ENCODE measurements at places on chromosomes 2 and 18.

DNA sequence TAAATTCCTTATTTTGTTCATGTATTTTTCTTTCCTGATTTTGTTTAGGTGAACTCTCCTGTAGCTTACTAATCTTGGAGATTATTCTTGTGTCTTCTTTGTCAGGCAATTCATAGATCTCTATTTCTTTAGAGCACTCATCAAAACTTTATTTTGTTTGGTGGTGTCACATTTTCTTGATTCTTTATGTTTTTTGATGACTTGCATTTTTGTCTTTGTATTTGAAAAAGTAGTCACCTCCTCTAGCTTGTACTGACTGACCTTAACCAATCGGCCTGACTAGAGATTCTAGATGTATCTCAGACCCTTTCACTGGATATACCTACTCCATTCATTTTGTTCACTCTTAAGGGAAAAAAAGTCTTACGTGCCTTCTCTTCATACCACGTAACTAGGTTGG lies 986.3 kb upstream of the LRRTM1 start:
- DNase-seq = no peak

GRCh38 chr2:200127848-200128247 lies 172.5 kb downstream of the MAIP1 start:
- no peak for DNase-seq

DNA sequence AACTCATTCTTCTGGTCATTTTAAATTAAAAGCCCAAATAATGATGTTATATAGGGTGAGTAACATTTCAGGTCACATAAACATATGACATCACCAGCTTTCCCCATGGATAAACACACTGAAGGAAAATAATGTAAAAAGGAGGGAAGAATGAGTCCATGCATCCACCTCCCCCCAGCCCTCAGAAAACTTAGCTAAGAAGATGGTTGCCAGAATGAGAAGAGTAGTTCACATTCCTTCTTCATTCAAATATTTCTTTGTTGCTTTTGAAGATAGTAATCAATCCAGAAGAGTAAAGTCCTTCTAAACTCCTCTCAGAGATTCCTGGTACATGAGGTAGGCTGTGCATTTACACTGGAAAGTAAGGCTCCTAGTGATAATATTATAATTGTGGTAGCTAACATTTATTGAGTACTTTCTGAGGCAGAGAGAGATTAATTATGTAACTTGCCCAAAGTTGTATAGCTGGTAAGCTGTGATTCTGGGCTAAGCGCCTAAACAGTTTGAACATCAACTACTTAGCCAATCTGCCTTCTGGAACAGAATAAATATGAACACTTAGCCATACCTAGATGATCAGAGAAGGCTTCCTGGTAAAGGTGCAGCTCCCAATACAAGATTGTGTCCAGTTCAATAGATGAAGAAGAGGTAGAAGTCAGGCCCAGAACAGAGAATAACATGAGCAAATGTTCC lies 256.7 kb upstream of the FN1 start:
- DNase-seq = no peak

- peak; percentile 72 for DNase-seq
Observed at GRCh38 chr2:135916207-135916606, 40.0 kb upstream of the MCM6 start.

All from CD4-positive, alpha-beta T cell treated with Interleukin-15 for 4 hours (primary cell).